ENCODE measurements at places on chromosomes 4 and X.

DNA sequence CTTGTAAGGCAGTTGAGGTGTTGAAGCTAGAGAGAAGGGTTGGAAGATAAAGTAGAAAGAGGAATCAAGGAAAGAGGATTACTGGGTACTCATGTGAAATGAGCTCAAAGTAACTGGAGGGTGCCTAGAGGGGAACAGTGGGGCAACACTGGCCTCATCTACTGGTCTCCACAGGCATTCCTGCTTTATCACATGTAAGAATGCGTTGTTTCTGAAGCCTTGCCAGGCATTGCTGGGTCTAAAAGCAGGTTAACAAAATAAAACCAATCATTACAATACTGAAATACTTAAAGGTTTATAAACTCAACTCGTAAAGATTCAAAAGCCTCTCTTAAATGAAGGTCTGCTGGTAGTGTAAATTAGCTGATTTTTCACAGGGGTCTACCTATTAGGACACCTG is 96.0 kb downstream of the FANCB start:
- DNase-seq = no peak

- DNase-seq = no peak
These were observed 174.9 kb downstream of the ACTRT1 start for GRCh38 chrX:127877318-127877717.

- no peak for DNase-seq
These were observed 29.9 kb downstream of the RBMX start for GRCh38 chrX:136850441-136851175.

DNA sequence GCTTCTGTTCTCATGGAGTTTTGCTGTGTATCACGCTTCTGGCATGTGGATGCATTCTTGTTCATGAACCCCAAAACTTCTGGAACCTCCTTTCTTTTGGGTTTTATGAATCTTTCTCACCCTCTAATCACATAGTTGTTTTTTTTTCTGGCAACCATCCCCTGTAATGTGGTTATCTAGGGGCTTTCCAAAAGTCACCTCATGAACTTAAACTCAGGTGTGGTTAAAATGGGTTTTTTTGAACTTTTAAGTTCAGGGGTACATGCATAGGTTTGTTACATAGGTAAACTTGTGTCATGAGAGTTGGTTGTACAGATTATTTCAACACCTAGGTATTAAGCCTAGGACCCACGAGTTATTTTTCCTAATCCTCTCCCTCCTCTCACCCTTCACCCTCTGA is 1099.4 kb upstream of the SLIT2 start:
- no peak for DNase-seq

DNA sequence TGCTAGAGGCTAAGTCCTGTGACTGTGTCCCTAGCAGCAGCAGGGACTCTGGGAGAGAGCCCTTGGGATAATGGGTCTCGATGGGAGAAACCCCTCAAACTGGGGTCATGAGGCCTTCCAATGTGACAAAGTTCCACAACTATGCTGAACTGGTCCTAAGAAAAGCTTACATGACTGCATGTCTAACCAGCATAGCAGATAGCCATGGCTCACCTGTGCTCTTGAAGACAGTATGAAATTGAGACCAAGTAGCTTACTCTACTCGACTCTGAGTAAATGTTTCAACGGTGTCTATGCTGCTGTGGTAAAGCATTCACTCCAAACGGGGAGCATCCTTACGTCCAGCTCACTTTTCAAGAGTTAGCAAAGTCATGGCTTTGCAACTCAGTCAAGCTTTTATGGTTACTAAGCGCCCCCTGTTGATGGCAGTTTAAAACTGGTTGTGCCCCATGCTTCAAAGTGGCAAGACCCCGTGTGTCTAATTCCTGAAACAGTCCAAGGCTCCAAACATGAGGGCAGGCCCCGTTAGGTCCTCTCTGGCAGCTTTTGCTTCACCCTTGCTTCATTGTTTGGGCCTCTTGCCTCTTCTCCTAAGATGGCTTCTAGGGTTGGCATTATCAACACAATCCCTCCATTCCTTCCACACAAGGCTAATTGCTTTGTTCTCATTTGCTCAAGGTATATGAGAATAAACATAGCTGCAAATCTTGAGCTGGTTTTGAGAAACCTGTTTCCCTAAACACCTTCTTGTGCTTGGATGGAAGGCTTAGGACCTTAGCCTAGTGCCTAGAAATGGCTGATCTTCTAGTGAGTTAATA is 46.6 kb downstream of the CCNG2 start:
- DNase-seq = peak; percentile 91

- no peak for DNase-seq
These were observed 115.5 kb downstream of the DCTD start for GRCh38 chr4:182801636-182802035.

GRCh38 chr4:137470806-137471205 is 61.5 kb downstream of the PCDH18 start:
- no peak for DNase-seq
